Hematopoietic multipotent progenitor cell (in vitro differentiated cells): ENCODE measurements at places on chromosomes 7 and 10. TPM values are rescaled to one million over a fixed set of nuclear protein-coding genes. Genes with fewer than 3 reads are reported as not detected.

Gene EBF3
- not detected for total RNA-seq

Gene SAMD9
- 8.6 TPM for total RNA-seq

Gene ATP6V0E2
- 39.3 TPM for total RNA-seq

Gene LRRC4
- 0.54 TPM for total RNA-seq

Gene SLC25A40
- total RNA-seq, result 7.8 TPM

Gene TEX36
- not detected for total RNA-seq

Gene CAMK2B
- under 0.01 TPM for total RNA-seq

Gene CDC14C
- not detected for total RNA-seq

Gene PIK3CG
- total RNA-seq, result 51.2 TPM

Gene SORCS1
- 0.27 TPM for total RNA-seq

Gene ZNF853
- total RNA-seq, result 13.2 TPM

Gene WDR11
- total RNA-seq, result 58.7 TPM

Gene CTBP2
- total RNA-seq, result 120 TPM

Gene HOXA6
- total RNA-seq, result 40.1 TPM

Gene ANAPC16
- 43.9 TPM for total RNA-seq

Gene INTS1
- total RNA-seq, result 61.4 TPM

Gene SRGN
- total RNA-seq, result 265 TPM

Gene LIPF
- total RNA-seq, result not detected

Gene C10orf53
- under 0.01 TPM for total RNA-seq

Gene ANKRD61
- total RNA-seq, result under 0.01 TPM

Gene CLRN3
- total RNA-seq, result not detected

Gene SPDYE11
- not detected for total RNA-seq

Gene CNPY1
- total RNA-seq, result not detected

Gene MYPN
- not detected for total RNA-seq

Gene PPIF
- 38.8 TPM for total RNA-seq

Gene ASL
- total RNA-seq, result 40.4 TPM

Gene ST8SIA6
- total RNA-seq, result 38.0 TPM

Gene GDF2
- total RNA-seq, result not detected

Gene KCNH2
- 53.9 TPM for total RNA-seq

Gene ACTL6B
- total RNA-seq, result not detected

Gene SH2B2
- total RNA-seq, result 6.2 TPM

Gene PDGFA
- 1.1 TPM for total RNA-seq

Gene LLCFC1
- total RNA-seq, result not detected

Gene FXYD4
- total RNA-seq, result not detected

Gene PIP
- not detected for total RNA-seq

Gene PURB
- 14.0 TPM for total RNA-seq

Gene CD36
- 3.2 TPM for total RNA-seq

Gene NDUFB8
- total RNA-seq, result 158 TPM

Gene CPXM2
- not detected for total RNA-seq

Gene AKR1C4
- total RNA-seq, result not detected

Gene ENO4
- 0.27 TPM for total RNA-seq

Gene WNT2
- total RNA-seq, result not detected

Gene CRHR2
- total RNA-seq, result not detected

Gene CALML5
- total RNA-seq, result not detected

Gene SRRM3
- under 0.01 TPM for total RNA-seq

Gene MYL7
- not detected for total RNA-seq

Gene GDF10
- 1.1 TPM for total RNA-seq

Gene CALHM1
- not detected for total RNA-seq

Gene PRSS37
- not detected for total RNA-seq

Gene TNS3
- 67.3 TPM for total RNA-seq

Gene HYAL4
- total RNA-seq, result not detected

Gene MMP21
- not detected for total RNA-seq

Gene ZCWPW1
- total RNA-seq, result 2.4 TPM

Gene PRKG1
- total RNA-seq, result 67.3 TPM

Gene SVOPL
- total RNA-seq, result 3.8 TPM
